Activated T-cell treated with anti-CD3 and anti-CD28 coated beads for 48 hours (primary cell): ENCODE measurements at places on chromosomes 5 and 9.

DNA sequence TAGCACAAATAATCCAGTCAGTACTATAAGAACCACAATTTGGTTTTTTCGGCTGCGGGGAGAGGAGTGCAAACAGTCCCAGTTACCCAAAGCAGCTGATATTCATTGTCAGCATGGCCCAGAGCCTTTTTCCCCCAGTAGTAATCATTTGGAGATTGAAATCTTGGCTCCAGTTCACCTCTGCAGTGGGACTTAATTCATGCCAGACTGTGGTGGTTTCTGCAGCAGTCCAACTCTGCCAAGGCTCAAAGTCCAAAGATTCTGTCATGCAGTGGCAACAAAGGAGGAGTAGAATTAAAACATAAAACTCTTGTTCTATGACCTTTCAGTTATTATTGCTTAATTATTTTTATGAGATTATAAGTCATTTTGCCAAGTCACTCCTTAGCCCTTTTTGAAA, 25.0 kb upstream of the TRIM36 start:
- no peak for DNase-seq

DNA sequence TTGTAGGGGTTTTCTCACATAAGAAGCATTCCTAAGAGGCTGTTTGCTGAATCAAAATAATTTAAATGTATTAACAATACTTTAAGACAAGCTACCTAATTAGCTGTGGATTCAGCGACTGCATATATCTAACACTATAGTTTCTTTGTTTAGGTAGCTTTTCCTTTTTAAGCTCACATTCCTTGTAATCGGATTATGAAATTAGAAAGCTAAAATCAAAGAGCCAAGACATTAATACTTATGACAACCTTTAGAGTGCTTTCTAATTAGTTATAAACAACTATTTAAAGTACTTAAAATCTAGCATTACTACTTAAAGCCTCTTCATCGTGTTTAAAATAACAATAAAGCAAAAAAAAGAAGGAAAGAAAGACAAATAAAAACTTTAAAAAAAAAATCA, 137.3 kb upstream of the RETREG1 start:
- DNase-seq: no peak

- DNase-seq: no peak
Measured at GRCh38 chr9:131719262-131719908, 20.5 kb downstream of the RAPGEF1 start.

GRCh38 chr5:127343866-127344265, 53.3 kb downstream of the MEGF10 start:
- no peak for DNase-seq

GRCh38 chr9:33794560-33794959, 801 bp upstream of the PRSS3 start:
- no peak for DNase-seq
